Heart left ventricle (tissue), 16 donors: ENCODE measurements at places on chromosomes 5 and 9. TPM values are rescaled to one million over a fixed set of nuclear protein-coding genes. Genes with fewer than 3 reads are reported as not detected.

DNA sequence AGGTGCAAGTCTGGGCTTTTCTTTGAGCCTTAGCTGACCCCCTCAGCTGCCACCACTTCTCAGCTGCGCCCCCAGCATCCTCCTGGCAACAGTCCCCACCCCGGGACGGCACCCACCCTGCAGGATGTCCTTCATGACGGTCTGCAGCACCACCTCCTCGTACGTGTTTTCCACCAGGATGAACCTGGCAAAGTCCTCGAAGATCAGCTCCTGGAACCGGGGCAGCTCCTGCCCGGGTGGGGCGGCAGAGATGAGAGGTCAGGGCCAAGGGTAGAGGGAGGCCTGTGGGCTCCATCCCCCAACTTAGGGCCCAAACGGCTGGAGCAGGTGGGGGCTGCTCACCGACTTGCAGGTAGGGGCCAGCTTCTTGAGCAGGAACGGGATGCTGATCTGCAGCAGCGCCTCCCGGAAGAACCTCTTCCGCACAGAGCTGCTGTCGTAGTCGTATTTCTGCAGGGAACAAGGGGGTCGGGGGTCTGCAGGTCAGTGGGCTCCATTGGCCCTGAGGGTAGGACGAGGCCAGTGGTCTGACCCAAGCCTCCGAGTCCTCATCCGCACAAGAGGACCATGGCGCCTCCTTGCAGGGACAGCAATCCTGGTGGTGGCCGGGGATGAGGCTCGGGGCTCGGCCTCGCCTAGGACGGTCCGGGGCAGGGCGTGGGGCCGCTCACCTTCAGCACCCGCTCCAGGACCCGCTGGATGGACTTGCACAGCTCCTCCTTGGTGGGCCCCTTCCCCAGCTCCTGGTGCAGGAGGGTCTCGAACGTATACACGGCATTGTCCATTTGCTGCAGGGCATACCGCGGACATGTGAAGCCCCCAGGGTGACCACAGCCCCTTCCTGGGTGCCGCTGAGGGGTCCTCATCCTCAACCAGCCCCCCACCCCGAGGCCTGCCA is 56.7 kb downstream of the LRSAM1 start:
- DNase-seq: no peak
- peaks cover 11% of the 10 kb centered on the region for H3K4me1 ChIP-seq
- no peak overlapping the region for H3K27ac ChIP-seq
- peaks cover 53% of the 10 kb centered on the region for H3K36me3 ChIP-seq

- no peaks in the 10 kb centered on the region for H3K27me3 ChIP-seq
- no peaks in the 10 kb centered on the region for H3K36me3 ChIP-seq
- no peak overlapping the region for H3K4me3 ChIP-seq
- no peak overlapping the region for H3K27ac ChIP-seq
- DNase-seq: no peak
Measured at GRCh38 chr9:130036099-130036498, 6.9 kb downstream of the FNBP1 start.

DNA sequence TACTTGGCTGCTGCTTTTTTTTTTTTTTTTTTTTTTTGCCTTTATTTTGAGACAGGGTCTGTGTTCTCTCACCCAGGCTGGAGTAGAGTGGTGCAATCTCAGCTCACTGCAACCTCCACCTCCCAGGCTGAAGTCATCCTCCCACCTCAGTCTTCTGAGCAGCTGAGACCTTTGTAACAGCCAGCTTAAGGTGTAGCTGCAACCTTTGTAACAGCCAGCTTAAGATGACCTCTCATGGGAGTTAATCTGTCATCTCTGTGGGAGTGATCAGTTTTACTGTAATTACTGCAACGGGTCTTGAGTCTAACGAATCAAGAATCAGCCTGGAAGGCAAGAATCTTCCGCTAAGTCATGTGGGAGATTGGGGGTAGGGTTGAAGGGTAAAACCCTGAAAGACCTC is 31.6 kb upstream of the SNX2 start:
- no peak for DNase-seq
- H3K4me3 ChIP-seq: no peak overlapping the region

GRCh38 chr9:136251264-136252115 is 5.9 kb upstream of the QSOX2 start:
- H3K4me3 ChIP-seq: no peak overlapping the region
- H3K27ac ChIP-seq: no peak overlapping the region
- H3K27me3 ChIP-seq: no peaks in the 10 kb centered on the region
- no peaks in the 10 kb centered on the region for H3K36me3 ChIP-seq
- H3K4me1 ChIP-seq: peaks cover 9% of the 10 kb centered on the region

DNA sequence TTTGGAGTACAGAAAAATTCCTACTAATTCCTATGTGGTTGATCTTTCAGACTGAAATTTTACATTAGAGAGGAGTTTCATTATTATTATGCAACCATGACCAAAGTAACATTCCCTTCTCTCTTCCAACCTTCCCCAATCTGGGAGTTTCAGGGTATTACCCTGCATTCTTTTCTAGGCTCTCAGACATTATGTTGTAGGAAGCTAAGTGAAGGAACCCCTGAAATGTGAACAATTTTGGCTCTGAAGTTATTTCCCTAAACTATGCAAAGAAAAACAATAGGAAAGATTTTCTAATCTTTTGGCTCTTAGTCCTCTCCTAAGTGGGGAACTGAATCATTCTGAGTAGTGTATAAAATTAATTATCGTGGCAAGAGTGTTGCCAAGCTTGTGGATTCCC is 63.3 kb upstream of the ZFAND5 start:
- no peak overlapping the region for H3K4me3 ChIP-seq
- no peaks in the 10 kb centered on the region for H3K36me3 ChIP-seq
- H3K27ac ChIP-seq: no peak overlapping the region
- no peaks in the 10 kb centered on the region for H3K4me1 ChIP-seq
- DNase-seq: no peak
- H3K27me3 ChIP-seq: no peaks in the 10 kb centered on the region

DNA sequence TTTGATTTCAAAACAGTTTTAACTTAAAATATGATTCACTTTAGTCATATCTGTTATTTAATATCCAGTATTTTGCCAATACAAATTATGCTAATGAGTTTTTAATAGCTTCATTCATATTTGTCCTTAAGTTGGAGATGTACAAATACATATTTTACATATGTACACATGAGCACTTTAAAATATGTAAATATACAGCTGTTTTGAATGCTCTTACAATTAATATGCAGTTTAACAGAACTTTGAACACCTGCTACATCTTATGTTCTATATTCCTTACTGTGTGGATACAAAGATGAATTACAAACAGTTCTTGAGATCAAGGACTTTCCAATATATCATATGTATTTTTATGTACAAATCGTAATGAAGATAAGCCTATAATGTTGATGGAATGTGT is 74.0 kb downstream of the CHSY3 start:
- H3K4me3 ChIP-seq: no peak overlapping the region
- no peak overlapping the region for H3K27ac ChIP-seq
- H3K4me1 ChIP-seq: no peaks in the 10 kb centered on the region
- no peak for DNase-seq
- H3K27me3 ChIP-seq: no peaks in the 10 kb centered on the region

- H3K4me1 ChIP-seq: no peaks in the 10 kb centered on the region
- no peaks in the 10 kb centered on the region for H3K36me3 ChIP-seq
- H3K4me3 ChIP-seq: no peak overlapping the region
- no peaks in the 10 kb centered on the region for H3K27me3 ChIP-seq
- no peak overlapping the region for H3K27ac ChIP-seq
Measured at GRCh38 chr5:155140646-155141045, 127.1 kb downstream of the KIF4B start.

Gene KYAT1
- total RNA-seq: 12.6 TPM

Gene CBY3
- total RNA-seq: not detected

Gene KIF27
- 4.1 TPM for total RNA-seq
